KBM-7 (cell line): ENCODE measurements at places on chromosomes 16 and 17.
A peak's percentile ranks its signal among the peaks of the same experiment; 100 is the strongest.

- DNase-seq = no peak
These were observed 419.1 kb downstream of the CA10 start for GRCh38 chr17:51739245-51739886.

DNA sequence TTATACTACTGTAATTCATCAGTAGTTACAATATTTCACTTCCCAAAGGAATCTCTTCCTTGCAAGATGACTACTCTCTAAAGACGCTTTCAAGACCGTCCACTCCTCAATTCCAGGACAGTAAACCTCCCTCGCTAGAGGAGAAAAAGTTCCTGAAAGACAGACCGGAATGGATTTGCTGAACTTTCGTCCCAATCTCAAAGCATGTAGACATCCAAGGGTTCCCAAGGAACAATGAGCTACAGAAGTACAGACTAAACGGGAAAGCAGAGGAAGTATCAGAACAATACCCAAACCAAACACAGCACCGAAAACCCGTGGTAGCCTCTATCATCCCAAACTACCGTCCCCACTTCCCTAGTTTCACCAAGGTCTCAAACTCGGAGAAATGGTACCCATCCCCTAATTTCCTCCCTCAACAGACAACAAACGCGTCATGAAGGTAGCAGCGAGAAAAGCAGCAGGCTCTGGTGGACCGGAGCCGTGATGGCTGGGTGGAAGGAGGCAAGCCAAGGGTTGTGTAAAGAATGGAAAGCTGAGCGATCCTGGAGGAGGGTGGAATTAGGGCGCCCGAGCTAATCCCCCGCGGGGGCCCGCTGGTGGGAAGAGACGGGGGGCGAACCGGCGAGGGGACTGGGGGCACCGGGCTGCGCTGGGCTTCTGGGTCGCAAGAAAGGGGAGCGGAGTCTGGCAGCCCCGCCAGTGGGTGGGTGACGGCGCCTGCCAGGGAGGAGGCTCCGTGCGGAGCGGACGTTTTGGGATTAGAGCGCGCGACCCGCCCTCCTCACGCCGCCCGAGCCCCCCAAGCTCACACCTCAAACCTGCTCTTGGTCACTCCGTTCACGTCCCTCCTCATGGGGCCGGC lies 647 bp downstream of the FBXL20 start:
- DNase-seq = peak; percentile 33

DNA sequence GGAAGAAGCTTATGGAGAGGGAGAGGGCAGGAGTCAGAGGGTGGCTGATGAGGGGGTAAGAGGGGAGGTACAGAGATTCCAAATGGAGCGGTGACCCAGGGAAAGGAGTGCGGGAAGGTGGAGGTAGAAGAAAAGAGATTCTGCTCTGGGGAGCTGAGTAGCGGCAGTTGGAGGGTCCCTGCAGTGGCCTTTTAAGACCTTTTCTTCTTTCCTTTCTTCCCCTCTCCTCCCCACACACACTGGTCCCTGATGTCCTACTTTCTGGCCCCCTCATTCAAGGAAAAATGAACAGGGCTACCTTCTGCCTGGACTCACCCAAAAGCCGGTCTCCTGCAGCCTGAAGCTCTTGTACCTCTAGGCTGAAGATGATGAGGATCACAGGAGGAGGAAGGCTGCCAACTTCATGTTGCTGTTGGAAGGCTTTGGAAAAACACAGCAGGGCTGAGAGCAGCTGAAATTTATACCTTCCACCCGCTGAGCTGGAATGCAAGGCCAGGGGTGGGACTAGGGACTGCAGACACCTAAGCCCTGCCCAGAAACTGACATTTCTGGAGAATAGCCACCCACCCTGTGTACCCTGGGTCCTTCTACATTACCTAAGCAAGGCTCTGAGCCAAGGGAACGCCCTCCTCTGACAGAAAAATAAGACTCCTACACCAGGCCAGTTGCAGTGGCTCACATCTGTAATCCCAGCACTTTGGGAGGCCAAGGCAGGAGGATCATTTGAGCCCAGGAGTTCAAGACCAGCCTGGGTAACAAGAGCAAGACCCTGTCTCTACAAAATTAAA lies 9.4 kb upstream of the HEATR6 start:
- DNase-seq = no peak

DNA sequence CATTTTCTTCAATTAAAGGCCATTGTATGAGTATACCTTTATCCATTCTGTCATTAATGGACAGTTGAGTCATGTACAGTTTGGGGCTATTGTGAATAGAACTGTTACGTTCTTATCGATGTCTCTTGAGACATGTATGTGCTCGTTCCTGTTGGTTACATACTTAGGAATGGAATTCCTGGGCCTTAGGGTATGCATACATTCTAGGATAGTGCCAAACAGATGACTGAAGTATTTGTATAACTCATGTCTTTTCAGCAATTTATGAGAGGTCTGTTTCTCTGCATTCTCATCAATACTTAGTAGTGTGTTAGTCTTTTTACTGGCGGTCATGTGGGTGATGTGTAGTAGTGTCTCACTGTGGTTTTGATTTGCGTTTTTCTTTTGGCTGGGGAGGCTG lies 81.2 kb downstream of the USP22 start:
- DNase-seq = no peak

DNA sequence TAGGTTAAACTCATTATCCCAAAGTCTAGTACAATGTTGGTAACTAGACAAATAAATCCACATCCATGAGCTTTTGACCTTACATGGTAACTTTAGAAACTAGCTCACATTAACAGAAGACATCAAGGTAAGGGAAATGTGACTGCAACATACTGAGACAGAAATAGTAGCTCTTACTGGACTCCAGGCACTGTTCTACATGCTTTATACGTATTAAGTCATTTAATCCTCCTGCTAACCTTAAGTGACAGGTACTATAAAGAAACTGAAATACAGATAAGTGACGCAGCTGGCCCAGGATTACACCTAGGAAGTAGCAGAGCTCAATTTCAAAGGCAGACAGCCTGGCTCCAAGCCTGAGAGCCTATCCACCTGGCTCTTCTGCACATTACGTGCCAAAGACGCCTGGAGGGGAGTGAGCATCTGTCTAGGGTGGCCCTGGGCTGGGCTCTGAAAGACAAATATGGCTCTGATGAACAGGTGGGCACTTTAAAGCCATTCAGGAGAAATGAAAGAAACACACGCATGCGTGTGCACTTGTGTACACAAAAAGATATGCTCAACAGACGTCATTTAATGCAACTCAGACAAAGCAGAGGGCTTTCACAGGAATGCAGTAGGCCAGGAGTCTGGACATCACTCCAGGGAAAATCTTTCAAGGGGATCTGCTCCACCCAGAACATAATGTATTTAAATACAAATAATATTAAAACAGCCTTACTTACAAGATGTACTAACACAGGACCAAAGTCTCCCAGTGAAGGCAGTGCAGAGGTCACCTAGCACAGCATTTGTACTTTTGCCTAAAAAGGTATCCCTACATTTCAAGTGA lies 4.4 kb downstream of the ZC3H7A start:
- DNase-seq = no peak

GRCh38 chr17:76935331-76935730 lies 67.1 kb downstream of the MGAT5B start:
- DNase-seq = no peak

- DNase-seq = peak; percentile 5
These were observed 478.6 kb downstream of the SLC39A11 start for GRCh38 chr17:72613806-72614292.

DNA sequence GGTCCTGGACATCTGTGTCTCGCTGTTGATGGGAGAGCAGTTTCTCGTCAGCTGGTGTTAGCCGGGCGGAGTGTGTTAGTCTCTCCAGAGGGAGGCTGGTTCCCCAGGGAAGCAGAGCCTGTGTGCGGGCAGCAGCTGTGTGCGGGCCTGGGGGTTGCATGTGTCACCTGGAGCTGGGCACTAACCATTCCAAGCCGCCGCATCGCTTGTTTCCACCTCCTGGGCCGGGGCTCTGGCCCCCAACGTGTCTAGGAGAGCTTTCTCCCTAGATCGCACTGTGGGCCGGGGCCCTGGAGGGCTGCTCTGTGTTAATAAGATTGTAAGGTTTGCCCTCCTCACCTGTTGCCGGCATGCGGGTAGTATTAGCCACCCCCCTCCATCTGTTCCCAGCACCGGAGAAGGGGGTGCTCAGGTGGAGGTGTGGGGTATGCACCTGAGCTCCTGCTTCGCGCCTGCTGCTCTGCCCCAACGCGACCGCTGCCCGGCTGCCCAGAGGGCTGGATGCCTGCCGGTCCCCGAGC lies 17.9 kb downstream of the GAA start:
- DNase-seq = no peak

DNA sequence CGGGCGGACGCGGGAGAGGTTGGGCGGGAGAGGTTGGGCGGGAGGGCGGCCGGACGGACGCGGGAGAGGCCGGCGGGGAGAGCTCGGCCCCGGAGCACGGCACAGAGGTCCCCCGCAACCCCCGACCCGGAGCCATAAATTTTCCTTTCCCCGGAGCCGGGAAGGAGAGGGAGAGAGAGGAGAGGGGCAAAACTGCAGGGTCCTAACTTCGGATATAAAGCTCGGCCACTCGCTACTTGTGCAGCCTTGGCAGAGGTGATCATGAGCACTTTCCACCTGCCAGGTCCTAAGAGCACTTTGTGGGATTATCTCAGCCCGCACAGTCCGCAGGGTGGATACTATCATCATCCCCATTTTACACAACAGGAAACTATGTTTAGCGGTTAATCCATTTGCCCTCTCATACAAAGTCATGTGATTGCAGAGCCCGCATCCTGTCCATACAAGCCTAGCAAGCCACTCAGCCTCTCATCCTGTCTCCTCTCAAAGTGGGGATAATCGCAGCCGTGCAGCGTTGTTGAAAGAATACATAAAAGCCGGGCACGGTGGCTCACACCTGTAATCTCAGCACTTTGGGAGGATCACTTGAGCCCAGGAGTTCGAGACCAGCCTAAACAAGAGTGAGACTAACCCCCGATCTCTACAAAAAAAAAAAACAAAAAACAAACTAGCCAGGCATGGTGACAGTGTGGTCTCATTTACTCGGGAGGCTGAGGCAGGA lies 780 bp upstream of the DCAKD start:
- peak; percentile 75 for DNase-seq

- no peak for DNase-seq
These were observed 547 bp upstream of the ZNF48 start for GRCh38 chr16:30394592-30395154.

- DNase-seq = no peak
These were observed 3.1 kb upstream of the KRT36 start for GRCh38 chr17:41492771-41493170.
